Right ventricle myocardium superior (tissue), 1 donor: ENCODE measurements at places on chromosomes 11 and 22. TPM values are rescaled to one million over a fixed set of nuclear protein-coding genes. Genes with fewer than 3 reads are reported as not detected.

IL17REL gene
- total RNA-seq, result not detected

CEP164 gene
- 4.3 TPM for total RNA-seq

DNA sequence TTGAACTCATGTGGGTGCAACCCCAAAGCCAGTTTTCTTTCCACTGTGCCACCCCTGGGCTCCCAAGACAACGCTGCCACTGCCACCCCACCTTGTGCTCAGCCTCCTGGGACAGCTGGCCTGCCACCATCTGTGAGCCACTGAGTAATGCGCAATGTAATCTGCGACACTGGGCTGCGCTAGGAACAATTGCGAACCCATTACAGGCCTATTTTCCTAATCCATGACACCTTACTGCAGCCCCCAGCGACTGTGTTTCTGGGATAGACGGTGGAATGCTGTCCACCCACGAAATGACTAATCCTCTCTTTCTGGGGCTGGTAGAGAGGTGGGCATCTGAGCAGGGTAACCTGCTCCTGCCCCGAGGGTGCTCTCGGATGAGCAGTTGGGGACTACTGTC, 22.2 kb downstream of the FLRT1 start:
- no peak for DNase-seq

DNA sequence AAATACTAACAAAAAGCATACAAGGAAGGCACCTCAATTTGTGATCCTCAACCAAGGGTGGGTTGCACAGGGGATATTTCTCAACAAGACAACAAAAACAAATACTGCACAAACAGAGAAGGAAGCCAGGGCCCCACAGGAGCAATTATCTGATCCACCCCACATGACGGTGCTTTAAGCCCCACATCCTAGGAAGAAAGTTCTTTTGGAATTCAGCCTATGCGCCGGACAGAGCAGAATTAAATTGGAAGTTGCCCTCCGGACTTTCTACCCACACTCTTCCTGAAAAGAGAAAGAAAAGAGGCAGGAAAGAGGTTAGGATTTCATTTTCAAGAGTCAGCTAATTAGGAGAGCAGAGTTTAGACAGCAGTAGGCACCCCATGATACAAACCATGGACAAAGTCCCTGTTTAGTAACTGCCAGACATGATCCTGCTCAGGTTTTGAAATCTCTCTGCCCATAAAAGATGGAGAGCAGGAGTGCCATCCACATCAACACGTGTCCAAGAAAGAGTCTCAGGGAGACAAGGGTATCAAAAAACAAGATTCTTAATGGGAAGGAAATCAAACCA, 40.6 kb downstream of the OSBP start:
- DNase-seq, result no peak

DNA sequence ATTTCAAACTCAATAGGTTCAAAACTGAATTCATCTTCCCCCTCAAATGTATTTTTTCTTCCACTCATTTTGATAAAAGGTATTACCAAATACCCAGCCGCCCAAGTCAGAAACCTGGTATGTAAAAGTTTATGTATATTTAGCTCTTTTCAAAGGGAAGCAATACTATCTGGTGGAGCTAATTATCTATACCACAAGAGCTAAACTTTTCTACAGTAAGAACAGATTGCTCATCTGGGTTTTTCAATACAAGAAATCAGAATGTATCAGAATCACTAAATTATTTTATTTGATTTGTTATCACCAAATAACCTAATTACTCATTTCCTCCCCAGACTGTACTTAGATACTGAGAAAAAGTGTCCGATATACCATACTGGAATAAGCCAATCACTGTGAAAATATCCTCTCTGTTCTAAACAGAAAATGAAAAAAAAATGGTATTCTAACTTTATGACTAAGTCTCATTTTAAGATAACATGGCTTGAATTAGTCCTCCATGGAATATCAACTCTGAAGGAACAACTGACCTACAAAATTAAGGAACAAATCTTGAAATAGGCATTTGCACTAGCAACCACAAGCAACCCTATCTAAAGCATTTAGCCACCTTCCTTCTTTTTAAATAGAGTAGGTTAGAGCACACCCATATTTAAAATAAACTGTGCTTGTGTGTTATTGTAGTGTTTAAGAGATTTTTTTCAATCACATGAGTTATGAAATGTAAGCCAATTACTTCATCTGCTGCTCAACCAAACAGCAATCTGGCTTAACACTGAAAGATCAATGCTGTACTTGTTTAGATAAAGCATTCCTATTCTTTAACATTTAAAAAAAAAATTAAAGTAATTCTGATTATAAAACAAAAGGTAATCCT, 35.0 kb downstream of the RDX start:
- DNase-seq, result no peak

- DNase-seq, result no peak
Observed at GRCh38 chr11:96037405-96037949, 113.6 kb upstream of the MTMR2 start.

DNA sequence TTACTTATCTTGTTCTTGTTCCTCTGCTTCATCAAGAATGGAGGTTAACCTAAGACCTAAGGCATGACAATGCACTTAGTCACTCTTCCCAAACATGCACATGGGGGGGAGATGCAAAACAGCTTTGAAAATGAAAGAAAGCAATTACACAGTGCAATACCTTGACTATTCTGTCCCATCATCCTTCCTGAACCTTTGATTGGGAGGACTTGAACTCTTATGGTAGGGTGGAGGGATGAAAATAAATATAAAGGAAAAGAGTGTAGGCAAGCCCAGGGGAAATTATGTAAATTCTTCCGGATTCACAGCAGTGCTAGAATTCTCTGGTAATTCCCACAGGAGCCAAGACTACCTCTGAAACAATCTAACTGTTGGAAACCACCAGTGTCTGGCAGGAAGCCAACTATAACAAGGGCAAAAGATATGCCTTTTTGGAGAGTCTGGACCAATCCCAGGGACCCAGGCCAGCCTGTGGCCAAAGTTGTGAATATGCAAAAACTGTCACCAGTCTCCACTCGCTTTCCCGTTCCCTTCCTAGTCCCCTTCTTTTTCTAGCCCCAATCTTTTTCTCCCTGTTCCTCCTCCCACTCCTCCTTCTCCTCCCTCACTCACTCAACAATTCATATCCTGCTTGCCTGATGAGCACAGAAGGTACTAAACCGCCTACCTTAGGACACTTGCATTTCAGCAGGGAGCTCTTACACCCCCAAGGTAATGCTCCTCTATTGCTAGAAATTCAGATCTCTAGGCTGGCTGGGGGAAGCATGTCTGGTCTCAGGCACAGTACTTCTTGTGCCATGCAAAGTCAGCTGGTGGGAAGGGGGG, 2.5 kb upstream of the RCN1 start:
- peak; percentile 63 for DNase-seq

MOGAT2 gene
- total RNA-seq, result 0.13 TPM

GRCh38 chr11:36010010-36010740, 66.3 kb downstream of the LDLRAD3 start:
- no peak for DNase-seq

GRCh38 chr11:102799681-102800340, 1.9 kb upstream of the MMP1 start:
- DNase-seq, result no peak

DNA sequence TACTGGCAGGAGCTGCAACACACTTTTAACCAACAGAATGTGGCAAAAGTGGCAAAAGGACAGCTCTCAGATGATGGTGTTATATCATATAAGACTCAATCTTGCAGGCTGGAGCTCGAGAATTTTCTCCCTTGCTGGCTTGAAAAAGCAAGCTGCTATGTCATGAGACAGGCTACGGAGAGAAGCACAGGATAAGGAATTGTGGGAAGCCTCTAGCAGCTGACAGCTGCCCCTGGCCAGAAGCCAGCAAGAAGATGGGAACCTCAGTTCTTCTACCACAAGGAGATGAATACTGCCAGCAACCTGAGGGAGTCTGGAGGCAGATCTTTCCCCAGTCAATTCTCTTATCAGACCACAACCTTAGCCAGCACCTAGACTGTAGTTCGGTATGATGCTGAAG, 24.6 kb downstream of the FXYD6 start:
- no peak for DNase-seq
